ENCODE measurements at places on chromosomes 16 and 17.

DNA sequence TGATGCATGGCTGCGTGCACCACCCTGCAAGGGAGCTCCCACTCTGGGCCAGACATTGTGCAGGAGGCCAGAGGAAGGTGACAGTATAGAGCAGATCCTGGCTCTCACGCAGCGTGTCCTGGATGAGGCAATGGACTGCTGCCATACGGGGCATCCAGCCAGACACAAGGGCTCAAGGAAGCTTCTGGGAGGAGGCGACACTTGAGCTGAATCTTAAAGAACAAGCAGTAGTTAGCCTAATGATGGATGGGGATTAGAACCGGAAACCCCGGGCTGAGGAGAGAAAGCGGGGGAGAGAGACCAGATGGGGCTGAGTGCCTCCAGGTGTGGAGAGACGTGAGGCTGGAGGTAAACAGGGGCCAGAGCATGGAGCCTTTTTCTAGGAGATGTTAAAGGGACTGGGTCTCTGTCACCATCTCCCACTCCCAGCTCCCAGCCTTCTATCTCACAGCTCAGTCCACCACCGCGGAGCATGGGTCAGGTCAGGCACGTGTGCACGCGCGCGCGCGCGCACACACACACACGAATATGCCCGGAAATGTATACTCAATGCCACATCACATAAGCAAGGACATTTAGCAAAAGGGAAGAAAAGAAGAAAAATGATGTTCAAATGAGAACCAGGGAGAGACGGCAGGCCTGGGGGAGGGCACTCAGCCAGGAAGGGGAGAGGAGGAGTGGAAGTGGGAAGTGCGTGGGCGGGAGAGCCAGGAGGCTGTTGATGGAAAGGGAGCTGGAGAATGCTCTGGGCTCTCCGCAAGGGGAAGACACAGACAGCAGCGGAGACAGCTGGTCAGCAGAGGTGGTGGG lies 46.3 kb downstream of the CCDC42 start:
- DNase-seq = peak; percentile 89

GRCh38 chr17:43591001-43591400 lies 44.9 kb upstream of the ETV4 start:
- no peak for DNase-seq

DNA sequence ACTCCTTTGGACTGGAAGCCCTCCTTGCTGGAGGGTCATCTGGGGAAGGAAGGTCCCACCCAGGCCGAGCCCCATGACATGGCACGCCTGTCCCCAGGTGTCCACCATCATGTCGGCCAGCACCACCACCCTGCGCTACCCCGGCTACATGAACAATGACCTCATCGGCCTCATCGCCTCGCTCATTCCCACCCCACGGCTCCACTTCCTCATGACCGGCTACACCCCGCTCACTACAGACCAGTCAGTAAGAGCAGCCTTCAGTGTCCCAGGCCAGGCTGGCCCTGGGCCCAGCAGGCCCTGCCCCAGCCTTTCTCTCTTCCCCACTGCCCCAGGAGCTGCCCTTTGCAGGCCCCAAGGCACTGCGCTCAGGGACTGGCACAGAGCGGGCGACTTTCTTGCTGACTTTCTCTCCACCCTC lies 6.5 kb downstream of the TUBG2 start:
- DNase-seq = no peak

DNA sequence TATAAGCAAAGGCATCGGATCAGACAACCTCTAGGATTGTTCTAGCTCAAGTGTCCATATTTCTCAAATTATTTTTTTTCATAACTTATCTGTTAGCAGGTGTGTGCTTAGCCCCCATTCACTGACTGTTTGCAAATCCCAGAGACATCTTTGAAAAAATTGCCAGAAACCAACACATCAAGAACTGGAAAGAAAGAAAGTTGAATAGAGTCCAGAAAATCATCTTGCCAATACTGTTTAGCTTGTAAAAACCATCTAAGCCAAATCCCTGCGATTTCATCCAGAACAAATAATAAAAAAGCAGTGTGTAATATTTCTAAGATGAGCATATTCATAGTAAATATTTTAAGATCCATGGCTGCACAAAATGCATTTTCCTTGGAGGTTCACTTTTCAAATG lies 64.5 kb downstream of the WSCD1 start:
- DNase-seq = no peak

DNA sequence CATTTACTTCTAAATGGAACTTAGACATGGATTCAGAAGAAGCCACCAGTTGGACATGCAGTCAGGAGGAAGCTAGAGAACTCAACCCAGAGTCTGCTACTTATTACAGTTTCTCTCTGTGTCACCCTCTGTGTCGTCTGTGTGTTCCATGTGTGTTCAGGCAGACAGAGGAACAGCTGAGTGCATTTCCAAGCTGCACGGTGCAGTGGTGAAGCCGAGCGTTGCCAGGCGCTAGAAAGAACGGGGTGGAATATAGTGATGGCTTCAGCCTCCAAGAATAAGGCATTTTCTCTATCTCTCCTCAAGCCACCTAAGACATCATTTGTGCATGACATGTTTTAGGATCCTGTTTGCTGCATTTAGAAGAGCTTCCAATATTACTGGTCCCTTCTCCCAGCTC lies 101.1 kb upstream of the CCL2 start:
- no peak for DNase-seq

GRCh38 chr17:80839511-80839941 lies 152.1 kb upstream of the CHMP6 start:
- no peak for DNase-seq

DNA sequence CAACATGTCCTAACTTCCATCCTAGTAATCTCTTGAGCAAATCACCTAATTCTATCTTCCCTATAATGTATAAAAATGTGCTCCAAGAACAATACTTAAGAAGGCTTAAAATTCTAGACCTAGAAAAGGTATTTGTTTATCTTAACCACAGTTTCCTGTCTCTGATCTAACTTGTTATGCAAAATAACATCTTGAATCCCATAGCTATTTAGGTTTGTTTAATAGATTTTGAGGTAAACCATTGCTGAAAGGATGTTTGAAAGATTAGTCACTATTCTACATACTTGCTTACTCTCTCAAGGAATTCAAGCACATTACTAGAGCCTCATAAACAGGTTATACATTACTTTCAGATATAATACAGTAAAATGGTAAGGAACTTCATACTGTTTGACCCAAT lies 13.0 kb downstream of the CA10 start:
- no peak for DNase-seq

- DNase-seq = no peak
These were observed at the start of gene ACAP1 for GRCh38 chr17:7336240-7337175. ACAP1 (plus strand) TSS chr17:7336529; CDS start chr17:7336735, 206 bp downstream.

- no peak for DNase-seq
These were observed 170.6 kb upstream of the CNTNAP4 start for GRCh38 chr16:76106647-76107046.

DNA sequence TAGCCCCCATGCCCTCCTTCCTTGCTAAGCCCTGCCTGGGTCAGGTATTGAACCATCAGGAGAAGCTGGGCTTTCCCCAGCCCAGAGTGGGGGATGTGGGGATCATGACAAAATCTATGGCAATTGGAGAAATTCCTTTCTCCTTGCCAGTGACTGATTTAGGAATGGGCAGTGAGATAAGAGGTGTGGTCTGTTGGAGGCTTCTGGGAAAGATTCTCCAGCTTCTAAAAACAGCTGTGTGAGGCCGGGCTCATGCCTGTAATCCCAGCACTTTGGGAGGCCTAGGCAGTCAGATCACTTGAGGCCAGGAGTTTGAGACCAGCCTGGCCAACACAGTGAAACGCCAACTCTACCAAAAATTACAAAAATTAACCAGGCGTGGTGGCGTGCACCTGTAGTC lies 69.1 kb downstream of the SRCIN1 start:
- no peak for DNase-seq

DNA sequence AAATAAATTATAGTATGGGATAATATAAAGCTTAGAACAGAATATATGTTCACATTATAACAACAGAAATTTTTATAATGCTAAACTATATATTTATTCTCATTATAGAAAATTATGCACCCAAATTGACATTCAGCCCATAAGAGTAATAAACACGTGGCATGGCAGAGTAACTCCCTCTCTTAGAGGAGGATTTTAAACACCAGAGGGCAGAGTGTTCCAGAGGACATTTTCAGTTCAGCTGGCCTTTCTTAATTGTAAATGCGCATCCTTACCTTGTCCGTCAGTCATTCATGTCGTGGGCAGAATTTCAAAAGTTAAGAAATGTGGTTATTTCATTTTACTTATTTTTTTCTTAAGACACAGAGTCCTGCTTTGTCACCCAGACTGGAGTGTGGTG lies 147.1 kb downstream of the TANC2 start:
- no peak for DNase-seq

- no peak for DNase-seq
These were observed 71.9 kb downstream of the N4BP1 start for GRCh38 chr16:48537909-48538745.

- DNase-seq = no peak
These were observed 11.3 kb upstream of the SKAP1 start for GRCh38 chr17:48441231-48441711.

GRCh38 chr16:50597563-50598255 lies 49.5 kb downstream of the NKD1 start:
- DNase-seq = no peak

DNA sequence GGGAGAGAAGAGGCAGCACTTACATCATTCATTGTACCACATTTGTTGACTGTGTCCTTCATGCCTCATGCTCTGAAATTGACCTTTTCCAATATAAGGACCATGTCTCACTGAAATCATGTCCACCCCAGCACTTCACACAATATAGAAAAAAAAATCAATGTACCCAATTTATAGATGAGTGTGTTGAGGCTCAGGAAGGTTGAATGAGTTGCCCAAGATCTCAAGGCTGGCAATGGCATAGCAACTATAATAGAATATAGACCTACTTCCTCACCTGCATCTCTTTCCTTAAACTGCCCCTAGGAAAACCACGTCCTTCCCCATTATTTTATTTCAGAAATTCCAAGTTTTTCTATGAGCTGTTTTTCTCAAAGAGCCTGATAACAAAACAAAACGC lies 912 bp upstream of the VAT1L start:
- no peak for DNase-seq

DNA sequence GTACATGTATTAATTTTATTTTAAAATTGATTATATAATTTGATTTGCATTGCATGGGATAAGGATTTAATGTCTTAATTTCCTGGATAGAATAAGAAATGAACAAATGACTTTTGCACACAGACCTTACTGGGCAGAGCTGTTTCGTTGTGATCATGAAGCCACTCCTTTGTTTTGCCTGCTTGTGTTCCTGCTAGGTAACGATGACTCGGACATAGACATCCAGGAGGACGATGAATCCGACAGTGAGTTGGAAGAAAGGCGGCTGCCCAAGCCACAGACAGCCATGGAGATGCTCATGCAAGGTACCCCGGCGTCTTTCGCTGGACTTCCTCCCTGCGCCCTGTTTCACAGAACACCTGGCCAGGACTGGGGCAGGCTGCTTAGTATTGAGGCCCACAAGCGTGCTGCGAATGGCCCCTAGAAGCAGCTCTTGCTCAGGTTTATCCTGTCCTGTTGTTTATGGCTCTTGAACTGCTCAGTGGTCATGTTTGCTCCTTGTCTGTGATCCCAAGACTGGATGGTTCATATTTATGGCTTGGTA lies 29.6 kb downstream of the CLUAP1 start:
- DNase-seq = no peak

GRCh38 chr17:48729335-48730239 lies 1.0 kb upstream of the HOXB13 start:
- DNase-seq = no peak

DNA sequence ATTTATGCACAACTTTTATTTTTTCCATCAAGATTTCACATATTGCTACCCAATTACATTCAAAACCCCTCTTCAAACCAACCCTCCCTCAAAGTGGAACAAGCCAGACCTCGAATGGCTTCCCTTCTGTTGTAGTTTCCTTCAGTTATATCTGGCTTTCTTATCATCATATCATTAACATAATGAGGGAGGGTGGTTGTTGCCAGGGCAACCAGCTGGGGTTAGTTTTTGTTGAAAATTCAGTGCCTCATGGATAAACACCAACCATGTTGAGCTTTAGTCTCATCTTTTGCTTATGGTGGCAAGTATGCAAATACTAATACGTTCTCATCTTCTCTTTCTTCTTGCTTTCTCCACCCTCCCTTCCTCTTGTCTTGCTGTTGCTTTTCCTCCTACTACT lies 359.7 kb downstream of the CDH11 start:
- no peak for DNase-seq

DNA sequence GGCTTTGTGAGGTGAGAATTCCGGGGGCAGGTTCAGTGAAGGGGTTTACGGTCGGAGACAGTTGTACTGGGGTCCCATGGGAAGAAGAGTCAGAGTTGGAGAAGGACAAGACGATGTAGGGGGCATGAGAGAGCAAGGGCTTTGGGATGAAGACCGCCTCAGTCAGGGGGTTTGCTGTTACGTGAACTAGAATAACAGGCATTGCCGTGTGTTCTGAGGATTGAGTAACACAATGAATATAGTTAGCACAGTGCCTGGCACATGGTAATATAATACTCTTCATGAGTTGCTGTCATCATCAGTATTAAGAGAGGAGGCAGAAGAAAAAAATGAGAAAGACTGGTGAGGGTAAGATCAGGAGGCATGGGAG lies 577 bp downstream of the ZNF646 start:
- DNase-seq = no peak

DNA sequence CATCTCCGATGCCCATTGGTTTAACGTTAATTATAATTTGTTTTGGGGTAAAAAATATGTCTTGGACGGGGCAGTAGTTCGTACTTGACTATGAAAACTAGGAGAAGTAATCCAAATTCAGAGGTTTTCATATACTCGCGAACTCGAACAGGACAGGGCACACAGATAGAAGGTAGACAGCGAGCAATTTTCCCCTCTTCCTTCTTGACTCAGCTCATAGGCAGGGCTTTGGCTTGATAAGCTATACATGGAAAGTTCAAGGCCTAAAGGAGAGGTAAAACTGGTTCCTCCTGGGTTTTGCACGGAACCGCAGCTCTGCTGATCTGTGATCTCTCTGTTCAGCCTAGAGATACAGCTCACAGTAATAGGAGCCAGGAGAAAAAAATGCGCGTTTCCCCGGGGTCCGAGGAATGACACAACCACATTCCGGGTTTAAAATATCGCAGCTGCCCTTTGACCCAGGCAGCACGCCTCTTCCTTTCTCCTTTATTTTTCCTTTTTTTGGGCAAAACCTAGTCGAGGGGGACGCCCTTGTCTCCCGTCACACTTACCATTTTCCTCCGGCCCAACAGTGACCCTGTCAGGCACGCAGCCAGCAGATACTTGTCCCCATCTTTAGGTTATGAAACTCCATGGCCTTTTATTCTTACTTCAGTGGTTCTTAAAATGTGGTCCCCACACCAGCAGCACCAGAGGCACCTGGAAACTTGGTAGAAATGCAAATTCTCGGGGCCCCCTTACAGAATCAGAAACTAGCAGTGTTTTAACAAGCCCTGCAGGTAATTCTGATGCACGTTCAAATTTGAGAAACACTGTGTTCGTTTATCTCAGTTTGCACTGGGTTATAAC lies 1.7 kb upstream of the LASP1 start:
- DNase-seq = peak; percentile 73

- DNase-seq = no peak
These were observed 5.6 kb downstream of the CDH11 start for GRCh38 chr16:65116216-65116615.

- no peak for DNase-seq
These were observed 293.3 kb downstream of the MAF start for GRCh38 chr16:79307214-79307613.

GRCh38 chr17:69434164-69434579 lies 19.7 kb downstream of the MAP2K6 start:
- DNase-seq = no peak

Measured in right kidney (tissue), 9 donors.